ENCODE measurements at places on chromosomes 7 and 10.

GRCh38 chr7:28081016-28081415, 99.6 kb downstream of the JAZF1 start:
- DNase-seq, result no peak

DNA sequence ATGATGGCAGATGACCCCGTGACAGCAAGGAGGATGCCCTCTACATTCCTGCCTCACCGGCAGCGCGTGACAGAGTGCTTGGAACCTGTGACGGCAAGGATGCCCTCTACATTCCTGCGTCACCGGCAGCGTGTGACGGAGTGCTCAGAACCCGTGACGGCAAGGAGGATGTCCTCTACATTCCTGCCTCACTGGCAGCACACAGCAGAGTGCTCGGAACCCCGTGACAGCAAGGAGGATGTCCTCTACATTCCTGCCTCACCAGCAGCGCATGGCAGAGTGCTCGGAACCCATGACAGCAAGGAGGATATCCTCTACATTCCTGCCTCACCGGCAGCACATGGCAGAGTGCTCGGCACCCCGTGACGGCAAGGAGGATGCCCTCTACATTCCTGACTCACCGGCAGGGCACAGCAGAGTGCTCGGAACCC, 231.0 kb downstream of the DIP2C start:
- DNase-seq, result no peak

DNA sequence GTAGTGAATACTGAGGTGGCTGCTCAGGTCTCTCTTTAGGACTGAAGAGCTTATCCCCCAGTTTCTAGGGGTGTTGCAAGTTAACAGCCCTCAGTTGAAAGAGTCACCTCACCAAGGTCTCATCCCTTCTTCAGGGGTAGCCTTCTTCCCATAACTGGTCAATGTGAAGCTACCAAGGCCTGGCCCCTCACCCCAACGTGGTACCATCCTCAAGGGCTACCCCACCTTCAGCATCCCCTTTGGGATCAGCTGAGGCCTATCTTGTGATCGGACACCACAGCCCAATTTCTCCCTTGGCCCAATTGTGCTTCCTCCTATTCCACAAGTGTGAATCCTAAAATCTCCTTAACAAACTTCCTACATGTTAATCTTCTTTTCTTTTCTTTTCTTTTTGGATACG, 289.5 kb upstream of the MKLN1 start:
- no peak for DNase-seq

- no peak for DNase-seq
These were observed 315.8 kb upstream of the KAT6B start for GRCh38 chr10:74510594-74510993.

- DNase-seq, result no peak
These were observed 47.3 kb upstream of the TES start for GRCh38 chr7:116162992-116163391.

DNA sequence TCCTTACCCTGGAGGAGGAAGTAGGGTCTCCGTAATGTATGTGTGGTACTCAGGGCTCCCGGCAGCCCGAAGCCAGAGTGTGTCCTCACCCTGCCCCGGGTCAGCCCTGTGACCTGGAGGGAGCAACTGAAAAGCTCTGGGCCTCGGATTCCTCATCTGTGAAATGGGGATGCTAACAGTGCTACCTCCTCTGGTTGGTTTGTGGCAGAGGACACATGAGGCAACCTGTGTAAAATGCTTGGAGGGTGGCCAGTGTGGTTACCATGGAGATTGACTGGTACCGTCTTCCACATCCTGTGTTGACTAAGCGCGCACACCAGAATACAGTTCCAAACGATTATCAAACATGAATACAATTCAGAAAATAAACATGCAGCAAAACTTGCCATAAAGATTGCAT, 163.8 kb upstream of the KLF6 start:
- DNase-seq, result no peak

- no peak for DNase-seq
These were observed 6.0 kb downstream of the FAM3C start for GRCh38 chr7:121390109-121390508.

GRCh38 chr10:71220689-71221540, 8.5 kb downstream of the UNC5B start:
- no peak for DNase-seq

GRCh38 chr10:70540089-70540788, 61.7 kb downstream of the PALD1 start:
- DNase-seq, result peak; percentile 35

DNA sequence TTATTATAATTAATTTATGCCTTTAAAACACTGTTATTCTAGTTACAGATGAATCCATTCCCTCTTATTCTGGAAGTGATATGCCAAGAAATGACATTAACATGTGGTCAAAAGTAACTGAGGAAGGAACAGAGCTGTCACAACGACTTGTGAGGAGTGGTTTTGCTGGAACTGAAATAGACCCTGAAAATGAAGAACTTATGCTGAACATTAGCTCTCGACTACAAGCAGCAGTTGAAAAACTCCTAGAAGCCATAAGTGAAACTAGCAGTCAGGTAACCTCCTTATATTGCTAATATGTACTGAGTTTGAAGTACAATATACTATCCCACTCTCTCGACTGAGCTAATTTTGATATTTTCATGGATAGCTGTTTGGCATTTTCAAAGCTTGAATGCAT, 81.6 kb downstream of the CYP51A1 start:
- DNase-seq, result no peak

DNA sequence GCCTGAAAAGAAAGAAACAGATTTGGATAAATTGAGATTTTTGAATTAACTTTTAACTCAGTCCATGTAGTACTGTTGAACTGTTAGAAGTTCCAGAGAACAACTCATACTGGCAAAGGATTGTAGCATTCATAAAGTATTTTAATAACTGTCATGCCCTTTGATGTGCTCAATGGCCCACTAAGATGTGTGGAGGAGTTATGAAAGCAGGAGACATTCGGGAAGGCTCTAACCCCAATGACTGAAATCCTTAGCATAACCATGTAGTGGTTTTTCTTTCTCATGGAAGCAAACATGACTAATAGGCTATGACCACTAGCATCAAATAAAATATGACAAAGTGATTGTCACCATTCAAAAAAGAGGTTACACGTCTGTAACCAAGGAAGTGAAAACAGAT, 25.7 kb downstream of the CYP3A7 start:
- no peak for DNase-seq

- DNase-seq, result no peak
These were observed 2.4 kb downstream of the TACR2 start for GRCh38 chr10:69414036-69415018.

Data from suppressor macrophage treated with lipopolysaccharide for 4 hours (primary cell).